Left kidney (tissue), 8 donors: ENCODE measurements at places on chromosomes 5 and 9.

DNA sequence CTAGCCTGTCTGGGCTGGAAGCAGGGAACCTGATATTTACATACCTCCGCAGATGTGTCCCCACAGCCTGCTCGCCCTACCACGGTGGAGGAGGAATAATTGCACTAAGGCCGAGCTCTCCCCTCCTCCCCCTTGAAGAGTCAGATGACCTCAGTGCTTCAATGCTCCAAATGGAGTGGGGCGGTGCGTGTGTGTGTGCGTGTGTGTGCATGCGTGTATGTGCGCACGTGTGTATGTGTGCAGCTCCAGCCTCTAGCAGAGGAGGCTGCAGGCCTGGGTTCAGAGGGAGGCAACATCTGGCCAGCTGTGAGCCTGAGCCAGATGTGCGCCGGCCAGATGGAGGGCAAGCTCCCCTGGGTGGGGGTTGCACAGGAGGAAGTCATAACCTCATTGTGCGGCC lies 90.5 kb downstream of the NRG2 start:
- DNase-seq: peak; percentile 26

DNA sequence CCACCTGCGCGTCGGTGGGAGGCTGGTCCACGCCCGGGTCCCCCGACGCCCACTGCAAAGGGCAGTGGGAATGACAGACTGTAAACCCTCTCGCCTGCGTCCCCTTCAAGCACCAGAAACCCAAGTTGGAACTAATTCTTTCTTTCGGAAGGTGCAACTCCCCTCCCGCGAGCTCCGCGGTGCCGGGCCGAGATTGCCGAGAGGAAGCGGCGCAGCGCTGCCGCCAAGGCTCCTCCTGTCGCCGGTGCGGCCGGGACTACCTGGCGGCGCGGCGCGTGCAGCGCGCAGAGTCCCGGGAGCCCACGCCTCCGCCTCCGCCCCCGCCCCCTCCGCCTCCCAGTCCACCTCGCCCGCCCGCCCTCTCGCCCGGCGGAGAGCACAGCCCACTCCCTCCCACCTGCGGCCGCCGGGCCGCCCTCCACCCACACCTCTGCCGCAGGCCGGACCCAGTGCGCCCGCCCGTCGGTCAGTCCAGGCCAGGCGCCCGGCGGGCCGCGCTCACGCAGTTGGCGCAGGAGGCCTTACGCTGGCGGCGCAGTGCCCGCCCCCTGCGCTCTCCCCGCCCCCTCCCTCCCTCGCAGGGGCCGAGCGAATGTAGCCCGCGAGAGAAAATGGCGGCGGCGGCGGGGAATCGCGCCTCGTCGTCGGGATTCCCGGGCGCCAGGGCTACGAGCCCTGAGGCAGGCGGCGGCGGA lies at the start of gene MAP3K1:
Gene MAP3K1 (plus strand): TSS at position 587 of the 695 bp plus-strand sequence. CDS start 25 bp downstream, at position 612.
- DNase-seq: peak; percentile 83

- DNase-seq: no peak
These were observed 107.3 kb downstream of the DAB2IP start for GRCh38 chr9:121758693-121759092.

- no peak for DNase-seq
These were observed 383.0 kb downstream of the EBF1 start for GRCh38 chr5:158716668-158717067.

GRCh38 chr5:148937830-148938521 lies 111.6 kb downstream of the ADRB2 start:
- no peak for DNase-seq

- DNase-seq: no peak
These were observed 135.4 kb upstream of the DMRT1 start for GRCh38 chr9:706073-706472.

DNA sequence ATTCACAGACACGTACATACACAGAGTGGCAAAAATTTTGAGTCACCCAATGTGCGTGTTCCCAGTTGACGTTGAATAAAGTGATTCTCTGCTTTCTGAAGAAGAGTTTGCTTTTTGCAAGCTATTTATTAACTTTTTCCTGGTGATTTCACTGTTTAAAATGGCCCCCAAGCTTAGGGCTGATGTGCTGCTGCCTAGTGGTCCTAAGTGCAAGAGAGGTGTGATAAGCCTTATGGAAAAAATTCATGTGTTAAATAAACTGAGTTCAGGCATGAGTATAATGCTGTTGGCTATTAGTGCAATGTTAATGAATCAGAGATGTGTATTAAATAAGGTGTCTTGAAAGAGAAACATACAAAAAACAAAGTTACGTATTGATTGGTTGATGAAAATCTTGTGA lies 16.9 kb downstream of the CSNK1G3 start:
- no peak for DNase-seq

DNA sequence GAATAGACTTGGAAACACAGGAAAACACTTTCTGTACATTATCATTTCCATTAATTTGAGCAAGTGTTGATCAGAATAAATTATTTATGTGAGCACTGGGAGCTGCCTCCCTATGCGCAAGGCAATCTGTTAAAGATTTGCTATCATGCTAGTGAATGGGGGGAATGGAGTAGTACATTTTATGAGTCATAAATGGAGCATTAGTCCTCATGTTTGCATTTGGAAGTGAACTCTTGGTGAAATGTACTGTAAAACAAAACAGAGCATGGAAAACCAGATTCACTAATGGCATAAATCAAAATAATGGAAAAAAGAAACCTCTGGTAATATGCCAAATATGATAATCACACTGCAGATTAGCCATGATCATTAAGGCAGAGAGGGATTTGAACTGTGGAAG lies 40.5 kb upstream of the TMC1 start:
- DNase-seq: no peak

GRCh38 chr5:17743580-17744435 lies 109.5 kb downstream of the TAF11L14 start:
- no peak for DNase-seq

- DNase-seq: no peak
These were observed 1.1 kb upstream of the ELL2 start for GRCh38 chr5:95962785-95963184.

- DNase-seq: no peak
These were observed at the start of gene FGF18 for GRCh38 chr5:171418982-171419687. TSS of gene FGF18 (plus strand) at chr5:171419647. CDS start at chr5:171420200, 553 bp downstream.

DNA sequence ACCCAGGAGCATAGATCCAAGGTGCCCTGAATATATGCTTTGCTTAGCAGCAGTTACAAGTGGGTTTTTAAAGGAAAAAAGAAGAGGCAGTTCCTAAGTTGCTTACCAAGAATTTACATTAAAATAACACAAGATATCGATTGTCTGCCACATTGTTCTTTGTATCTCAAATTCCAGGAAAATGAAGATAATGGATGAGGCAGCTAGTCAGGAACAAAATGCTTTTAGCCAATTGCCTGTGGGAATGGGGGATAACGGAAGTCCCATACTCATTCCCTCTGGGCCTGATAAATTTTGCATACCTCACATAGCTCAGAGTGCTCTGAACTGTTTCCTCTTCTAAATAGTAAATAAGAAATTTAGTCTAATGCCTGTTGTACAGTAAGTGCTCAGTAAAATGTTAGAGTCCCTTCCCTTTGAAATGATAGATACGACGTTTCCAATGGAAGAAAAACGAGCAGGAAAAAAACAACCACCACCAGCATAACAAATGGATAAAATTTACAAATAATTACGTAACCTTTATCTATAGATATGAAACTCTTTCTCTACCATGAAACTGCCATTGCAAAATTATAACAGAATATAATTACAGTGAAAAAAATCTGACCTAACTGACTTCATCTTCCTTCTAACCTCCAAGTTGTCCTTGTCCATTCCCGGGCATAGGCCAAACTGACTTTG lies 35.5 kb upstream of the TENT2 start:
- DNase-seq: no peak

- no peak for DNase-seq
These were observed 33.2 kb upstream of the CYFIP2 start for GRCh38 chr5:157232706-157233105.

DNA sequence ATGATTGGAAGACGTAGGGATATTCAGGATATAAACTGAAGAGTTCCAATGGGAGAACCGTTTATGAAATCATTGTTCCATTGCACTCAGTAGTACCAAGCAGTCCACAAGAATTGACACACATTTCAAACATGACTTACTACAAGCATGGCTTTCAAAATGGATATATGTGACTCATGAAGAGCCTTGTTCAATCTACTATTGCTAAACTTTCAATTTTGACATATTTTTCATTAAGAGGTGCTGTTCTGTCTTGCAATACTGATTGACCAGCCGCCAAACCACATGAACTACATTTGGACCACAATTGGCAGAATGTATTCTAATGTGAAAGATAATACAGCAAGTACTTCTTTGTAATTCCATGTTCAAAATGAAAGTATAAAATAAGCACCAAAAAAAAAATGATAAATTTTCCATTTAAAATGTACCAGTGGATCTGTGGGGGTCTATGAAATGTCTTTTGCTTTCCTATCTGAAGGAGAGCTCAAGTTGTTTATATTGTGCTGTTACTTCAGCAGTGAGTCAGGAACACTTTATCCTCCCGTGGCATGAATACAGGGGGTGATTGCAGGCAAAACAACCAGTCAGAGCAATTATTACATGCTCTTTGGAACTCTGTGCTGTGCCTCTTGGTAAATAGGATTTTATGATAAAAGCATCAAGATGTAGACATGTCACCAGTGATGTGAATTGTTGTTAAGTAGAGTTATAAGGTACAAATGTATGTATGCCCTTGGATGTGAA lies 366.0 kb downstream of the ARRDC3 start:
- no peak for DNase-seq

DNA sequence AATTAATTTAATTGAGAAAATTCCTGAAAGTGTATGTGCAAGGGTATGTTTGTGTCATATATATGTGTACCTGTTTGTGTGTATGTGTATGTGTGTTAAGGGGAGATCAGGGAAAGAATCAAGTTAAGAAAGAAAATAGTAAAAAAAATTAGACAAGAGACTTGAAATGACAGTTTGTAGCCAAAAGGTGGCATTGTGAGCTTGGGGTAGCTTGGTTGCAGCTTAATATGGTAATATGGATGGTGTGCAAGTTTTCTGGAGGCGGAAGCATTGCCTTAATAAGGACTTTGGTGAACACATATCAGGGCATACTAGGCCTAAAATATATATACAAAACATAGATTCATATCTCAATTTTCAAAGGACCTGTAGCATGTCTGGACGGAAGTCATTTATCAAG lies 129.9 kb downstream of the INSYN2B start:
- DNase-seq: no peak

GRCh38 chr5:147411359-147412319 lies 98.2 kb downstream of the DPYSL3 start:
- DNase-seq: no peak

DNA sequence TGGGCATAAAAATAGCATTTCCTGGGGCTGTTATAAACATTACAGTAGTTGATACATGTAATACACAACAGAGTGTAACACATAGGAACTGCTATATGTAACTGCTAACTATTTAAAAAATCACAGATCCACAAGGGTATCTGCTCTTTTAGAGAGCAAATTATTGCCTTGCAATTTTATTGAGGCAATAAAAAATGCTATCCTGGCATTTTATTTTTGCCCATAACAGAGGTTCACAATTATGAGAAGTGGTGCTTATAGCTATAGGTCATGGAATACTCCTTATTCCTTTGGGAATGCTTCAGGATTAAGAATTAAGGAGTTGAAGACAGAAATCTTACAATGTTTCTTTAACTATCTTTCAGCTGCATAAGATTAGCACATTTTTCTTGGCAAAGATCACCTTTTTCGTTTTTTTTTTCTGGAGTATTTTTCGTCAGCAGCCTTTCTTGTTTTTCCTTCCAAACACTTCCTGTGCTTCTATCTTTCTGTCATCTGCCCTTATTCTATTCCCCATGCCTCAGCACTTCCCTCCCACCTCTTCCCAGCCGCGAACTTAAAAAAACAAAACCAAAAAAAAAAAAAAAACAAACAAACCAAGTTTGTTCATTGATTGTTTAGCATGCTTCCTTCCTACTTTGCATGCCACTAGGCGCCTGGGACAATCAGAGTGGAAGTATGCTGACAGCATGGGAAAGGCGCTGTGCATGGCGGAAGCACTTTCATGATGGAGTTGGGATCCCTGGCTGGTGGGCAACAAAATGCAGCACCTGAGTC lies 264.2 kb downstream of the MAST4 start:
- no peak for DNase-seq

DNA sequence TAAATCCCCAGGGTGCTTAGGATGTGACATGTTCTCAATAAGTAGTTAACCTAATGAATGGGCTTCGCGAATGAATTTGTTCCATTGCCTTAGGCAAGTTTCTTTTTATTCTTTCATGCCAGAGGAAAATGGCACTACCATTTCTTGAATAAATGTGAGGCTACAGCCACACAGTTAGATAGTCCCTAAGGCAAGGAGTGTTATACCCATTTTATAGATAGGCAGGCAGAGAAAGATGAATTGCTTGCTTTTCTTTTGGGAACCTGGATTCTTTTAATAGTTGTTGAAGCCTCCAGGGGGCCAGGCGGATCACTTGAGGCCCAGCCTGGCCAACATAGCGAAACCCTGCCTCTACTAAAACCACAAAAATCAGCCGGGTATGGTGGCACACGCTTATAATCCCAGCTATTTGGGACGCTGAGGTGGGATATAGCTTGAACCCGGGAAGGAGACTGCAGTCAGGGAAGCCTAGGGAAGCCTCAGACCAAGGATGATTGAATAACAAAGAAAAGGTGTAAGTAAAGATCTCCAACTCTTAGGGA lies 943 bp downstream of the NOP16 start:
- no peak for DNase-seq

GRCh38 chr9:91163773-91164471 lies 197.8 kb downstream of the AUH start:
- no peak for DNase-seq

GRCh38 chr9:133119103-133119845 lies 1.8 kb downstream of the RALGDS start:
- DNase-seq: no peak

DNA sequence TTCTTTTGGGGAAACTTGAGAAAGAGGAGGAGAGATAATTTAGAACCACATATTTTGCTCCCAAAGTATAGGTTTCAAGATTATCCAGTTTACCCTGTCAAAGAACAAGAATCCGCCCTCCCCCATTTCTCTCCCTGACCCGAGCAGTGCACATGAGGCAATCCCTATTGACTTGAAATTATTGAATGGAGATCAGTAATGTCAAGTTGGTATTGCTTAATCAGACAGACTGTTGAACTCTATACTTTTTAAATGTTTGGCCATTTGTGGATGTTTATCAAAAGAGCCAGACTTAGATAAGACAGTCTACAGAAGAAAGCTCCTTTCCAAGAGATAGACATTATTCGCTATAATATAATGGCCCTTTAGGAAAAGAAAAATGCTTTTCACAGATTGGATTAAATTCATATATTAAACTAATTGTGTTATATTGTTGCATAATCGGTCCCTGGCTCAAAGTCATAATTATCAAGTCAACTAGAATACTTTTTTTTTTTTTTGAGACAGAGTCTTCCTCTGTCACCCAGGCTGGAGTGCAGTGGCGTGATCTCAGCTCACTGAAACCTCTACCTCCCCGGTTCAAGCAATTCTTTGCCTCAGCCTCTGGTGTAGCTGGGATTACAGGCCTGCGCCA lies 5.3 kb downstream of the SLC25A25 start:
- no peak for DNase-seq

- no peak for DNase-seq
These were observed 29.6 kb upstream of the TAF1L start for GRCh38 chr9:32665101-32665500.
